AG04450 (cell line): ENCODE measurements at places on chromosomes 2 and 18.

DNA sequence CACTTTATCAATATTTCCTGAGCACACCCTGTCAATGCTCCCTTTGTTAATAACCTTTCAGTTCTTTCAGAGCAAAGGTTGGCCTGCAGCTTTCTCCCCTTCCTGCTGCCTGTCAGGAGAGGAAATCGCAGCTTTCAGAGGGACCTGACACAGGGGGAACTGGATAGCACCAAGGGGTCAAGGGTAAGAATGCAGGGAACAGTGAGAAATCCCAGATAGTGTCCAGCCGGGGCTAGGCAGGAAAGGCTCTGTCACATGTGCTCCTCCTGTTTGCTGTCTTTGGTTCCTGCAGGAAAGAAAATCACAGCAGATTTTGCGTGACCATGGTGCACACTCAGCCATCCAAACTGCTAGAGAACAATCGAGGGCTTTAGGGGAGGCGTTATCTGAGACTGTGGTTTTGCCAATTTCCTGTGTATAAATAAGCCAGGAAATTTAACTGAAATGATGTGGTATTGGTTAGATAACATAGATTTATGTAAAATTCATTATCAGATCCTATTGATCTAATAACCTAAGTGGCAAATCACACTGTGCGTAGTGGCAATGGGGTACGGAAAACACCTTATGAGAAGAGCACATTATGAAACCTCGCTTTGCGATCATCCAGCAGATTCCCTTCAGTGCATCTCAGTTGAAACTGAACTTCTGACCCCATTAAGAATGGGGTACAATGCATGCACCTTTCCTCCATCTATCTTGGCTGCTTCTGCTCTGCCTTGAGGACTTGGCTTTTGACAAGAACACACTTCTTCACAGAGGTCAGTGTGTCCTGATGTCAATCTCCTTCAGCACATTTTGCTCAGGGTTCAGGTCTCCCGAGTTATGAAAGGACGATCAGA lies 178.0 kb downstream of the ICOS start:
- DNase-seq, result no peak

GRCh38 chr2:36356990-36357846 lies 1.6 kb downstream of the CRIM1 start:
- DNase-seq, result no peak

GRCh38 chr2:176128982-176129796 lies at the start of gene HOXD8:
Gene HOXD8, plus strand, starts transcription at chr2:176129705. Its CDS starts 662 bp downstream, at chr2:176130367.
- DNase-seq, result no peak

- peak; percentile 47 for DNase-seq
Observed at GRCh38 chr2:219495531-219496122, 3.1 kb upstream of the GMPPA start.

DNA sequence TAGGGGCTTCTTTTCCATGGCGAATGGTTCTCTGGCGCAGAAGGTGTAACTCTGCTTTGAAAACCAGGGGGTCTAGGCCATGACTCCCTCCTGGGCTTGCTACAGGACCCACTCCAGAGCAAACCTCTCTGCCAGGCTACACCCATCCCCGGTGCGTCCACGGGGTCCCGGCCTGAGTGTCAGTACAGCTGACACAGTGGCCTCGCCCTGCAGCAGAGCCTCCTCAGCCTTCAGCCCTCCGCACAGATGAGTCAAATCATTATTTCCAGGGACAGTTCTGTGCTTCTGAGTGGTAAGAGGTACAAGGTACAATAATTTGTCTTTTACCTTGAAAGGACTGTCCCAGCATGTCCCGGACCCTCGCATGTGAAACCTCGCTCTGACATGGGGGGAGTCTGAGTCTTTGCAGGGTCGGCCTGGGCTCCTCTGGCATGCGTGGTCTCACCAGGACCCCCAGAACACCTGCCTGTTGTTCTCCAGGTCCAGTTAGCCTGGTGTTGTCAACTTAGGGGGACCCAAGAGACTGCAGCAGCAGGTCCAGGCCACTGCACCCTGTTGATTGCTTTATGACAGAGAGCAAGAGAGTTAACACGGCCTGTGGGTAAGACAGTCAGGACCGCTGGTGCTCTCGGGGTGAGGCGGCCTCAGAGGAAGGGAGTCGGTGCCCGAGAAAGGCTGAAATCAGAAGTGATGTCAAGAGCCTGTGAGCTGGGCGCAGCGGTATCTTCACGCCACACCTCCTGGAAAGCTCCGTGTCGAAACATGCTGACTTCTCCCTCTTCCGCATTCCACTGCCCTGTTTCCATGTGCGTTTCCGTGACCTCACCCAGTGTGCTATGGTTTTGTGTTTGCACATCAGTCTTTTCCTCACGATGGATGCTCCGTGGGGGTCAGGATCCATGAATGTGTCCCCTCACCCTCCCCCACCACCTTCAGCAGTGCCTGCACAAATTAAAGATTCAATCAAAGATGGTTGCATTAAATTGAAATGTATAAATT lies 340.1 kb downstream of the EIPR1 start:
- DNase-seq, result no peak

- DNase-seq, result no peak
Observed at GRCh38 chr2:19484736-19485135, 126.3 kb upstream of the OSR1 start.

DNA sequence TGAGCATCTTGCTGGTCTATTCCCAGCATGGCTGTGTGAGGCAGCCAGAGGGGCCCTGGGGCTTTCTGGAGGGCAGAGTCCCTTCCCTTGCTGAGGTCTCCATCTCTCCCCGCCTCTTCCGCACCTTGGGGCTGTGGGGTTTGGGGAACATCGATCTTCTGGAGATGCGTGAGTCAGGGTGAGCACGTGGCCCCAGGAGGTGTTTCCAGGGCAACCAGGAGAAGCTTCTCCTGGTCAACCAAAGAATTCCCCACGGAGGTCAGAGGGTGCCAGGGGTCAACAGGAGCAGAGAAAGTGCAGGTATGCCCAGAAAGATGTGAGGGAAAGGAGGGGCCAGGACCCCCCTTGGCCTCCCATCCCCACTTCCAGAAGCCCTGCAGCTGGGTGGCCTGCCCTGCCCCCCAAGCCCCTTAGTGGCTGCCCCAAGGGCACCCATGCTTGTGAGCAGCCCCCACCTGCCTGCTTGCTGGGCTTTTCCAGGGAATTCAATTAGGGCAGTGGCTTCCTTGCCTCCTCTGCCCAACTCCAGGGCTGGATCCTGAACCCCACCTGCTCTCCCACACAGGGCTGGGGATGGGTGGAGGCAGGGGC lies 2.8 kb upstream of the PROM2 start:
- DNase-seq, result no peak

DNA sequence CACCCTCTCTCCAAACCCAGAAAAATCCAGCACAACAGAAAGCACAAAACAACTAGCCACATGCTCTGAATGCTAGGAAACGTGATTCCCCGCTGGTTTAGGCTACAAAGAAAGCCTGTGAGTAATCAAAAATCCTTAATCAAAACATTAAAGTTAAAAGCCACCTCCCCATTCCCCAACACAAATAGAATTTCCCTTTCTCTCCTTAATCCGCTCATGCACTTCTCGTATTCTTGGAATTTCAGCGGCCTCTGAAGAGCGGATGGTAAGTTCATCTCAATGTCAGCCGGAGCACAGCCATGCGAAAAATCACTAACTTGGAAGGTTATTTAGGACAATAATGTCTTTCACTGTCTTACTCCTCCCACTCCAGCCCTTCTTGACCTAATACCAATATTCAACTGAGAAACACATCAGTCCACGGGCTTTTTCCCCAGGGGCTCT lies 126.7 kb downstream of the OSBPL1A start:
- DNase-seq, result no peak

GRCh38 chr2:44680424-44680971 lies 261.0 kb upstream of the SIX3 start:
- no peak for DNase-seq

GRCh38 chr2:123915380-123915779 lies 109.7 kb upstream of the CNTNAP5 start:
- no peak for DNase-seq

DNA sequence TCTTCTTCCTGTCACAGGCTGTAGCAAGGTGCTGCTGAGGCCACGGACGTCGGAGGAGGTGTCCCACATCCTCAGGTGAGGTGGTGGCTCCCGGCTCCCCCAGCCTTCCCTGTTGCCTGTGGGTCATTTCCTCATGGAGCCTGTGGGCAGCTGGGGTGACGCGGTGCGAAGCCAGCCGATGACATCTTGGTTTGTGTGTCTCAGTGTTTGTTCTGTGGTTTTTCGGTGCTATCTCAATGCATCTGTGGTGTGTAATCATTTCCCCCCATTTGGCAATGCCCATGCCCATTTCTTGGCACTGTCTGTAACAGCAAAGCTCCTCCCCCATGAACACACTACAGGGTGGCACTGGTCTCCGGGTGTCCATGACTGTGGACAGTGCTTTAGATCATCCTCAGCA lies 6.6 kb downstream of the D2HGDH start:
- no peak for DNase-seq

GRCh38 chr2:120236316-120236715 lies 13.1 kb upstream of the TMEM185B start:
- no peak for DNase-seq

DNA sequence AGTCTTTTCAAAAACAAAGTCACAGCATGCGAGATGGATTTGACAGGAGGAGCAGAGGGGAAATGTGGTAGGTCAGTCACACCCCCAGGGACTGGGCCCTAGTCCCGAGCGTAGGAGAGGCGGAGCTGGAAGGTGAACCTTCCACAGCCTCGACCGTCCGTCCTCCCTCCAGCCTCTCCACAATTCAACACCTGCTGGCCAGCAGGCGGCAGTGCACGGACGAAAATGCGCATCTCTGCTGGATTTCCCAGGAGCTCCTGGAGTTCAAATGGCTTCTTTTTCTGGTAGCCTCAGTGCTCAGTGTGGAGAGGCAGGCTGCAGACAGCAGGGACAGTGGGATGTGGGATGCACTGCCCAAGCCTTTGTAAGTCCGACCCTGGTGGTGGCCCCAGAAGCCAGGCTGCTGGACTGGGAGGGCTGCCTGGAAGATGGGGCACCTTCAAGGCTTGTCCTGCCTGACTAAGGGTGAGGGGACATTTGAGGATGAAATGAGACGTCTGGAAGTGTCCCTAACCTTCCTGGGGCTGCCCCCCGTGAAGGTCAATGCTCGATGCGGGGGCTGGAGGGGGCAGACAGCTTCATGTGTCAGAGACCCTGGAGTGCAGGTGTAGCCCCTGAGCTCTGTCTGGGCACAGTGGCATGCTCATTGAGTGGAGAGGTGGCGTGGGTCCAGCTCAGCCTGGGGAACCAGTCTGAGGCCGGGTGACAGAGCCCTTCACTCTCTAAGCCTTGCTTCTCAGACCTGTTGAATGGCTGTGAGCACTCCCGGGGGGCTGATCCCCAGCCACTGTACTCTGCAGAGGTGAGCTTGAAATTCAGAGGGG lies 189.5 kb downstream of the TFCP2L1 start:
- DNase-seq, result no peak

GRCh38 chr2:47043142-47043890 lies 111.8 kb downstream of the STPG4 start:
- peak; percentile 85 for DNase-seq

DNA sequence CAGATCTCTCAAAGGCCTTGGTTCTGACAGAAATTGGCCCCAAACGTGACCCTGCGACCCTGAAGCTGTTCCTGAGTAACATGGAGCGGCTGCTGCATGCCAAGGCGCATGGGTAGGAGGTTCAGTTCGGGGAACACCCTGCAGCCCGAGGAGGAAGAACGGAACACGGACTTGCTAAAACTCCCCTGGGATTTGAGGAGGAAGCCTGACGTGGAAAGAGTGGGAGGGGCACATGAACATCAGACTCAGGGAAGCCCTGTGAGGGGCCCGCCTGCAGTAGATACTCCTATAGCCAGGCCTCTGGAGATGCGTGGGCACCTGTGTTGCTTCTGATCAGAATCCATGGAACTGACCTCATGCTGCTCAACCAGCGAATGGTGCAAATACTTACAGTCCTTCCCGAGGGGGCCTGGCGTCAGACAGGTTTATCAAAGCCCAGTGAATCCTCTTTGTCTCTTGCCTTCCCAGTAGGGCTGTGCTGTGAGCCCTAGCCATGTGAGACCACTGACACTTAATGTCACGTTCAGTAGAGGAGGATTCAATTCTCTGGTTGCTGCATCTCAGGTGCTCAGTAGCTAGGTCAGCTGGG lies 46.8 kb downstream of the IMPA2 start:
- no peak for DNase-seq

DNA sequence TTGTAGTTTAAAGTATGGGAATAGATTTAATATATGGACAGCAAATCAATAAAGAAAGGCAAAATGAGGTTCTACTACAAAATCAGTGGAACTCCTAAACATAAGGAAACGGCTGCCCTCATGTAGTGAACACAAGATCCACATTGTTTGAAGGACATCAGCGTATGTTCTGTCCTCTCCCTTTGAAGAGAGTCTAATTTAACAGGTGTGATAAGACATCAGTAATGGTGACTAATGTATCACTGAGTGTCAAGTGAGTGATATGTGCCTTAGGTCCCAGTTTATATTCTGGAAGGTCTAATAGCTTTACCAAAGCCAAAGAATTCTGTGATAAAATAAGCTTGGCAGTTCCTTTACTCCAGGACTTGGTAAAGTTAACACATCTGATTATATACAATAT lies 248.7 kb downstream of the PTPRM start:
- DNase-seq, result no peak

- DNase-seq, result no peak
Observed at GRCh38 chr2:72040629-72041571, 106.8 kb downstream of the CYP26B1 start.

DNA sequence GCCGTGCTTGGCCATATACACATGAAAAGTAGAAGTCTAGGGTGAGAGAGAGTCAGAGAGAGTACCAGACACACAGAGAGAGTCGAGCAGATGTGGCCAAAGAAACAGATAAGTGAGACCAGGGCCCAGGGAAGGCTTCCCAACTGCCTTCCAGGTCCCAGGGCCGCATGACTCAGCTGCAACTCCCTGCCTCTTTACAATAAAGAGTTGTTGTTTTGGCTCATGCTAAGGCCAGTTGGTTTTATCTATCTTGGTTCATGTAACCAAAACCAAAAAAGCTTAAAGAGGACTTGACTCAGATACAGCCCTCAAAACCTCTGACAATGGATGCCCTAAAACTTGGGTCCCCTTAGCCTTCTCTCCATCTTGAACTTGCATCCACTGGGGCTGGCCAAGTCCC lies 36.9 kb downstream of the REEP1 start:
- no peak for DNase-seq

DNA sequence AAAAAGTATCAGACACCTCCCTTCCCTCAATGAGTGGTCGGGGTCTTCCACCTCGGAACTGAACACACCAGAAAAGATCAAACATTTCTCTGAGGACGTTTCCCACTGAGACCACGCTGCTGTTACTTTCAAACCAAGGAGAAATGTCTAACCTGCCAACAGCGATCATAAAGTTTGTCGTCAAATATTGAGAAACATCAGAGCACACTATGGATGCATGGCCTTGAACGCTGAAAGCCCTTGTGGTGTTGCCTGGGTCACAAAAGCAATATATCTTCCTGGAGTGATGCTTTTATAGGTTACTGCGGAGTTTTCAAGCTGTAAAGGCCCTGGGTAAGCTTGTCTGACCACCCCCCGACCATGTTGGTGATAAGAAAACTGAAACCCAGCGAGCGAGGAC lies 70.2 kb upstream of the ID2 start:
- DNase-seq, result no peak

- DNase-seq, result no peak
Observed at GRCh38 chr18:46700066-46700824, 43.2 kb upstream of the LOXHD1 start.
